Putamen (tissue), 1 donor: ENCODE measurements at places on chromosomes 12 and 14.

- no peak for DNase-seq
Observed at GRCh38 chr14:35020713-35021112, 25.4 kb upstream of the FAM177A1 start.

- no peak for DNase-seq
Observed at GRCh38 chr14:105051182-105052109, 13.8 kb downstream of the GPR132 start.

DNA sequence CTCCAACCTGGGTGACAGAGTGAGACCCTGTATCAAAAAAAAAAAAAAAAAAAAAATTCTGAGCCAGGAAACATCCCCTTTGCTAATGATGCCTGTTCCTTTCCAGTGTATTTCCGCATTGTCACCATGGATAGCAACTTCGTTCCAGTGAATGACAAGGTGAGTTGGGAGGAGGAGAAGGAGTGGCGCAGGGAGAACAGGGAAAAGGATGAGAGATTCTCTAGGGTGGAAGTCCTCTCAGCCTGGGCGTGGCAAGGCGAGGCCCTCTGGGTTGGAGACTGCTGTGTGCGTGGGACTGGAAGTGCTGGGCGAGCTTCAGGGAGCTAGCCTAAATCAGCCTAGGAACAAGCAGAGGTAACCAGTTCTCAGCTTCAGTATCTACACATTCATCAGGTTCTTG lies 7.2 kb downstream of the A2ML1 start:
- DNase-seq, result no peak

- no peak for DNase-seq
Observed at GRCh38 chr12:50527359-50527726, 22.6 kb downstream of the DIP2B start.

DNA sequence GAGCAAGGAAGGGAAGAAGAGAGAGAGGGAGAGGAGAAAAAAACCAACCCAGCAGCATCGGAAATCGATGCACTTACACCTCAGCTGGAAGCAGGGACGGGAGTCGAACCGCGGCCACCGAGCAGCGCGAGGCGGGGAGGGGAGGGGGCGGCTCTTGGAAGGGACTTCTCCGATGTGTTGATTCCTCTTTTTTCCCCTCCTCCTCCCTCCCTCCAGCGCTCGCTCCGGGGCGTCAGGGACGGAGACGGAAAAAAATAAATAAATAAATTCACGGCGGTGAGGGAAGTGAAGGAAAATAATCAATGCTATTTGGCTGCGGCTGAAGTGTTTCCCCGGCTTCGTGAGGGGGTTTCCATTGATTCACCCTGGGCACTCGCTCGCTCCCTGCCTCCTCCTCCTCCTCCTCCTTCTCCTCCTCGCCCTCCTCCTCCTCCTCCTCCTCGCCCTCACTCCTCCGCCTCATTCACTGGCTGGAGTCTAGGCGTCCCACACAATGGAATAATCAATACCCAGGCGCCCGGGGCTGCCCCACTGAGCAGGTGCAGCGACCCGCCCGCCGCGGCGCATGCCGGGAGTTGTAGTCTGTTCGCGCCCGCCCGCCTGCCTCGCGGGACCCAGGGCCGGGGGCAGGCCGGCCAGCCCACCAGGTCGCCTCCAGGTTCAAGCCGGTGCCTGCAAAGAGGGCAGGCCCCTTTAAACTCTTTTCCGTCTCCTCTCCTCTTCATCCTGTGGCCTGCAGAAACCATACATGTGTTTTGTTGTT lies at the start of gene ZFHX2:
Gene ZFHX2 (minus strand): TSS at position 500 of the 763 bp plus-strand sequence. CDS start 16,440 bp downstream, outside the sequence.
- peak; percentile 90 for DNase-seq

DNA sequence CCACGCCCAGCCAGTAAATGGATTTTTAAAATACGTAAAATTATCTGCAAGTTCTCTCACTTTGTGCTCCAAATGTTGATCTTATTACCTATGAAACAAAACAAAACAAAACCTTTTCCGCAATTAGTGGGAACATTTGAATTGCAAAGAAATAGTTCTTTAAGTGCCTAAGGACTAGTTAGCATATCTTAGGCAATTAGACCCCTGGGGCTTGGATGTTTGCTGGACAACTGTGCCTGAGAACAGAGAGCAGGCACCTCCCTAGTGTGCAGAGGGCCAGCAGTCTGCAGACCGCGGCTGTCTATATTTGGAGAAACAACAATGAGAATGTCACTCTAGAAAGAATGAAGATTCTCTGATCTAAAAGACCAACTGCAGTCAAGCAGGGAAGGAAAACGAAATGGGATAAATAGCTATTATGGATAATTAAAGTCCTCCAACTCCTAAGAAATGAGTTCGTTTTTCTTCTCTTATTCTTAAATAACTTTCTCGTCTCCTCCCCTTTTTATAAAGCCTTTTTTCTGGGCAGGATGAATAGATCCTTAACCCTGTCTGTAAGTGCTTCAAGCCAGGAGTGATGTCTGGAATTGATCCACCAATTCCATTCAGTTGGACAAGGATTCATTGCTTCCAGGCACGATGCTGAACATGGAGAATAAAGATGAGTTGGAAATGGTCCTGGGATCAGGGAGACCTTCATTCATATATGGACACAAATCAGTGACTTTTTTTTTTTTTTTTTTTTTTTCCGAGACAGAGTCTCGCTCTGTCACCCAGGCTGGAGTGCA lies 16.2 kb downstream of the SLC17A8 start:
- DNase-seq, result no peak

DNA sequence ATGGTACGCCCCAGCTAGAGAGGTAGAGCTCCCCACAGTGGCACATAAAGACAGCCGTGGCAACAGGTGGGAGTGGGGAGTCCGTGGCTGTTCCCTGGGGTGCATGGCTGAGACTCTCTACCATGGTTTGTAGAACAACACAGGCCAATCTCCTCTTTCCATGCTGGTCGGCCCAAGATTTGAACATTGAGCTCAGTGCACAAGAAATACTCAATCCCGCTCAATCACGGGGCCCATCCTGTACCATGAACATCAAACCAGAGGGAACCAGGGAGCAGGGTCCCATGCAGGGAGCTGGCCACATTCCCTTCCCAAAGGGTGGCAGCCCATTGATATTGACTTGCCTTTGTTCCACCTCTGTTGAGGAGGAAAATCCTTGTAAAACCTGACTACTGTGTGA lies 353.1 kb downstream of the DPF3 start:
- DNase-seq, result no peak

- no peak for DNase-seq
Observed at GRCh38 chr12:47903151-47903611, 1.6 kb downstream of the VDR start.

DNA sequence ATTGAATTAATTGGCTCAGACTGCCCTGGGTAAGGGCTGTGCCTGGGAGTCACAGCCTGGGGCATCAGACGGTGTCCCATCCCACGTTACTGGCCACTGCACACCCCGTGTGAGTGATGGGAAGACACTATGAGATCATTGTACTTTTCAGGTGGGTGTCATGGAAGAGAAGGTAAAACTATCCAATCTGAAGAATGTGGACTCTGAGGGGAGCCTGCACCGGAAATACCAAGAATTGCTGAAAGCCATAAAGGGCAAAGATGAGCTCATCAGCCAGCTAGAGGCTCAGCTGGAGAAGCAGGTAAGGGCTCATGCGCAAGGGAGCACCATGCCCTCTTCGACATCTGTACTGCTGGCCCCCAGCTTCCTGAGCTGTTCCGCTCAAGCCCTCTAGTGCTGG lies 24.0 kb downstream of the PLEKHH1 start:
- no peak for DNase-seq

GRCh38 chr14:32608857-32609256 lies 279.8 kb downstream of the AKAP6 start:
- DNase-seq, result no peak

- no peak for DNase-seq
Observed at GRCh38 chr12:126545411-126545810, 1480.2 kb downstream of the AACS start.

DNA sequence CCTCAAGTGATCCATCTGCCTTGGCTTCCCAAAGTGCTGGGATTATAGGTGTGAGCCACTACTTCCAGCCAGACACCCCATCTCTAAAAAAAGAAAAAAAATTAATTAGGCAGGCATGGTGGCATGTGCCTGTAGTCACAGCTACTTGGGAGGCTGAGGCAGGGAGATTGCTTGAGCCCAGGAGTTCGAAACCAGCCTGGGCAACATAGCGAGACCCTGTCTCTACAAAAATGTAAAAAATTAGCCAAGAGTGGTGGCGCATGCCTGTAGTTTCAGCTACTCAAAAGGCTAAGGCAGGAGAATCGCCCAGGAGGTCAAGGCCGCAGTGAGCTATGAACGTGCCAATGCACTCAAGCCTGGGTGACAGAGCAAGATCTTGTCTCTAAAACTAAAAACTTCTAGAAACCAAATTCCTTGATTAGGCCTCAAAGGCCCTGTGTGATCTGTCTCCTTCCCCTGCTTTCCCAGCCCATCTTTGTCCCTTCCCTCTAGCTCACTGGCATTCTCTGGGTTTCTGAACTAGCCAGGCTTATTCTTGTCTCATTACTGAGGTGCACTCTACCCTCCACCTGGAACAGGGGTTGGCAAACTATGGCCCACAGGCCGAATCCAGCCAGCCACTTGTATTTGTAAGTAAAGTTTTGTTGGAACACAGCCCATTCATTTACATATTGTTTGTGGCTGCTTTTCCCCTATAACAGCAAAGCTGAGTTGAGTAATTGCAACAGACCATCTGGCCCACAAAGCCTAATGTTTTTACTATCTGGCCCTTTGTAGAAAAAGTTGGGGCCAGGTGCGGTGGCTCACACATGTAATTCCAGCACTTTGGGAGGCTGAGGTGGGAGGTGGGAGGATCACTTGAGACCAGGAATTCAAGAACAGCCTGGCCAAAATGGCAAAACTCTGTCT lies 17.2 kb upstream of the TPCN1 start:
- DNase-seq, result no peak

DNA sequence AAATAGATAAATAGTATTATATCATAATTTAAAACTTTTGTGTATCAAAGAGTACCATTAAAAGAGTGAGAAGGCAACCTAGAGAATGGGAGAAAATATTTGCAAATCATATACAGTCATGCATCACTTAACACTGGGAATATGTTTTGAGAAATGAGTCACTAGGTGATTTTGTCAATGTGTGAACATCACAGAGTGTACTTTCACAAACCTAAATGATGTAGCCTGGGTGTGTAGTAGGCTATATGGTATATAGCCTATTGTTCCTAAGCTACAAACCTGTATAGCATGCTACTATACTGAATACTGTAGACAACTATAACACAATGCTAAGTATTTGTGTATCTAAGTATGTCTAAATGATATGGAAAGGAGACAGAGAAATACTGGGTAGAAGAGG lies 48.0 kb upstream of the ARID2 start:
- no peak for DNase-seq

DNA sequence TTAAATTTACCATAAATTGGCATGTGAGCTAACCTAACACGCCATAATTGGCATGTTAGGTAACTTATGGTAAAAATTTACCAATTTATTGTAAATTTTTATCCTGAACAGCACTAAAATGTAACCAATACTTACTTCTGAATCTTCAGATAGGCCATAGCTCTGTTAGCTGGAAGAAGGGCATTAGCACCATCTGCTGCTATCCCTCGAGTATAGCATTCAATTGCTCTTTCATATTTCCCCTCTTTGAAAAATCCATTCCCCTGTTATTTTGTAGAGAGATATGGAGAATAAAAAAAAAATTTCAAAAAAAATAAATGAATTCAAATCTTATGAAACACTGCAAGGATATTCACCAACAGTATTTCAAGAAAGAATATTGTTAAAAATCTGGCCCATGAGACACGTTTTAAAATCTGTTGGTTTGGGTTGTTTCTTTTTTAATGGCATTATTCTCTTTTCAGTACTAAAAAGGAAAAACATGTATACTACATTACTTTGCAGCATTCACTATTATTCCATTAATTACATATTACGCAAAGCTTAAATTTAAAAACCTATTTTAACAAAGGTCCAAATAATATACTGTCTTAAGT lies 19.1 kb downstream of the RPAP3 start:
- DNase-seq, result peak; percentile 39

GRCh38 chr12:15824516-15824915 lies 35.3 kb upstream of the EPS8 start:
- no peak for DNase-seq

DNA sequence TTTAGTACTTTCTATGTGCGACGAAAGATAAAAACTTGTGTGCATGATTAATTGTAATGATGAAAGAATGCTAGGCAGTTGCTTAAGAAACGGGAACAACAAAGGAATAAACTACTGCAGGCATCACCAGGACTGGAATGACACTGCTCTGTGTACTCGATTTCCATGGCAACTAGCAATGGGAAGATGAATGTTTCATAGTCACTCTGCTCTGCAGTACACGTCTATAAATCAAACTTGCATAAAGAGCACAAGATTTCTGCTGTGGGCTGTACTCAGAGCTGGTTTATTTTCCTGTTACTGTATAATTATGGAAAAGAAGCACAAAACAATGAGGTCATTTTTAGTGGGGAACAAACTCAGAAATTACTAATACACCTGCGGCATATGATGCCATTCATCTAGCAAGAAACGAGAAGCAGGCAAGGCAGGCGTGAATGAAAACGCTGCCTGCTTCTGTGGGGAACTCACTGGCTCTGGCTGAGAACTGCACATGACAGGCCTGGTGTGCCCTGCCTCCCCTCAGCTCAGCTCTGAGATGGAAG lies 41.8 kb downstream of the EFCAB11 start:
- DNase-seq, result peak; percentile 57

- peak; percentile 88 for DNase-seq
Observed at GRCh38 chr14:52553671-52554575, 1.3 kb downstream of the GPR137C start.

DNA sequence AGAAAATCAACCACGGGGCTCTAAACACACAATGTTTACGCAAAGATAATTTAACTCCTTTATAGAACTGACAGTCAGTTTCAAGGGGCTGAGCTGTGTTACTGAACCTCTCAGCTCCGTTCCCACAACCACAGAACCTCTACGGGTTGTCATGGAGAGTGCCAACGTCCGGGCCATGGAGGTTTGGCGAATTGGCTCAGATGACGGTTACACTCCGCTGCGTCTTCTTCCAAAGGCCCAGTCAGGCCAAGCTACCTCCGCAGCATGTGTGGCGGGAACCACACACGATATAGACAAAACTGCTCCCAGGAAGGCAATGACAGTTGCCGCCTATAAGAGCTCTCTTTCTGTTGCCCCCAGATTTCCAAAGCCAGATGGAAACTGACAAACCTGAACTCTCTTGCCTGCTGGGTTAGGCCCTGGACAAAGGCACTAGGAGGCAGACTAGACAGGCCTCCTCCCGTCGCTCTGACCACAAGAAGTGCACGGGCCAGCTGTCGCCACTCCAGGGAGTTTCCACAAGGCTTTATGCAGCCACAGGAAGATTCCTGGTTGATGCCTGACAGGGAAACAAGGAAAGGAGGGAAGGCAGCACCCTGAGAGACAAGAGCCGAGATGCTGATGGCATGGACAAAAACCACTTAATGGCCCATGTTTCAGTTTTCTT lies 30.3 kb downstream of the CCDC88C start:
- DNase-seq, result no peak

DNA sequence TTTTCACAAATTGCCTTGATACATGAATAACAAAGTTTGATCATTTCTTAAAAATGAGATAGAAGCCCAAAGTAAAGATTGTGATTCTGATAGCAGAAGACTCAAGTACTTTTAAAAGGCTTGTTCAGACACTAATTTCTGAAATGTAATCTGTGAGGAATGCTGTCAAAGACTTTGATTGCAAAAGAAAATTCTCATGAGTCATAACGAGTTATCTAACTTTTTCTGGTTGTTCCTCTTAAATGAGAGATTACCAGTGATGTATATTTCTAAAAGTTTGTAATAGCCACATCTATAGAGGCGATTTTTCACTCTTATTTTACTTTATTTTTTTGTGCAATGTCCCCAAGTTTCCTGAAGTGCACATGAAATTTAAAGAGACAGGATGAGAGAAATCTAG lies 7.0 kb downstream of the PYGL start:
- DNase-seq, result no peak
